ENCODE measurements at places on chromosomes 13 and 19. TPM values are rescaled to one million over a fixed set of nuclear protein-coding genes. Genes with fewer than 3 reads are reported as not detected.

KRTDAP gene
- not detected for total RNA-seq

GPC5 gene
- 0.11 TPM for total RNA-seq

DNA sequence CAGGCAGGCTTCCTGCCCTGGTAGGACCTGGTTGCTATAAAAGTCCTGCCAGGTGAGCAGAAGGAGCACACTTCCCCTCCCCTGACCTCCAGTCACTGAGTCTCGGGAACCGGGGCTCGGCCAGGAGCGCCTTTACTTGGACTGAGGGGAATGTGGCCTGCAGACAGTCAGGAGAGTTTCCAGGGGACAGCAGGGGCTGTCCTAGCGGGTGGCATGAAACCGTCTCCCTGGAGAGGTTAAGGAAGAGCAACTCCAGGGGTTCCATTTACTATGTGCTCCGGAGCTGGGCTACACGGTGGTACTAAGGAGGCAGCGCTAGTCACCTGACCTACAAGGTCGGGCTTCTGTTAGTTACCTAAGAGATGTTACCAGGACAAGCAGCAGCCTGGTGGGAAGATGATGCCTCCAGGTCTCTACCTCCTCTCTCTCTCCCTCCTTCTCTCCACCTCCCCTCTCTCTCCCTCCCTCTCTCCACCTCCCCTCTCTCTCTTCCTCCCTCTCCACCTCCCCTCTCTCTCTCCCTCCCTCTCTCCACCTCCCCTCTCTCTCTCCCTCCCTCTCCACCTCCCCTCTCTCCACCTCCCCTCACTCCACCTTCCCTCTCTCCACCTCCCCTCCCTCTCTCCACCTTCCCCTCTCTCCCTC, 4.1 kb upstream of the CNOT3 start:
- DNase-seq, result no peak

GRCh38 chr13:50589139-50589538, 254.4 kb downstream of the DLEU7 start:
- no peak for DNase-seq

DNA sequence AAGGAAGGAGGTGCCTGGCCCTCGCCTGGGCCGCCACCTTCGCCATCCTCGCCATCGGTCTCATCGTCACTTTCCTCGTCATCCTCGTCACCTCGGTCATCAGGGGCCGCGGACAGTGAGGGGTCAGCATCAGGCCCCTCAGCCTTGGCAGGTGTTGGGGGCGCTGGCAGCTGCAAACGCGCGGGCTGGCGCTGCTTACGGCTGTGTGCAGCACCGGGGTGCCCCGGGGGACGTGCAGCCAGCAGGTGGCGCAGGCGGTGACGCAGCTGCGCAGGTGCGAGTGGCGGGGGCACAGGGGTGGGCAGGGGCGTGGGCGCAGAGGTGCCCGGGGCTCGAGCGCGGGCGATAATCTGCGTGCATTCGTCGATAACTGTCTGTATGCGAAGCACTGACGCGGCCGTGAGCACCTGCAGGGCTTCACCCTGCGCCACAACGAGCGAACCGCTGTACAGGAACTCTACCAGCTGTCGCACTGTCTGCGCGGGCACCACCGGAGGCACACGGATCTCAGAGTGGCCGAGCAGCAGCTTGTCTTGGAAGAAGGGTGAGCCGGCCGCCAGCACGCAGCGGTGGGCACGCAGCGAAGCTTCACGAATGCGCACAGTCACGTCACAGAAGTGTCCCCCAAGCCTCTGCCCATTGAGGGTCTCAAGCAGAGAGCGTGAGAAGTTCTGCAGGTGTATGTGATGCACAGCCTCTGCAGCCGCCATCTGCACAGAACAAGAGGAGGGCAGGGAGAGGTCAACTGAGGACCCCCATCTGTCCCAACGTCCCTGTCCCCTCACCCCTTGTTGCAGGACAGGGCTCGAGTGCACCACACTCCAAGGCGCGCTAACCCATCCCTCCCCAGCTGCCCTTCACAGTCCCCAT, 2.4 kb downstream of the ZBTB45 start:
- DNase-seq, result peak; percentile 29

DNA sequence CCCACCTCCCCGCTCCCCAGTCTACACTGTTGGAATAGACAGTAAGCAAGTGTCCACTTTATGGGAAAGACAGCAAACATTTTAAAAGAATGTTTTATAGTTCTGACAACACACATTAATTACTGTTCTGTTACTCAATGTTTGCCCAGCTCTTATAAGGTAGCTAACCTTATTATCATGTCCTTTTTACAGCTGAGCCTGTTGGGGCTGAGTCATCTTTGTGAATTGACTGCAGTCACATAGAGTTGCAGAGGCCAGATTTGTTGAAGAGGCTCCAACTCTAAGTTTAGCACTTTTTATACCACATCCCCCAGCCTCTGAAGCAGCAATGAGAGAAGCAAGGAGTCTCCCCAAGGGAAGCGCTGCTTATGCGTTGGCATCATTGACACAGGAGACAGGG, 76.2 kb downstream of the C13orf42 start:
- DNase-seq, result no peak

STK24 gene
- total RNA-seq, result 122 TPM

All from activated naive CD4-positive, alpha-beta T cell treated with anti-CD3 and anti-CD28 coated beads, Interleukin-2, amount 50 U/mL, for 72 hours (primary cell).